ENCODE measurements at places on chromosomes 5 and 9.

- DNase-seq, result no peak
Observed at GRCh38 chr5:8288897-8289516, 420.1 kb downstream of the MTRR start.

DNA sequence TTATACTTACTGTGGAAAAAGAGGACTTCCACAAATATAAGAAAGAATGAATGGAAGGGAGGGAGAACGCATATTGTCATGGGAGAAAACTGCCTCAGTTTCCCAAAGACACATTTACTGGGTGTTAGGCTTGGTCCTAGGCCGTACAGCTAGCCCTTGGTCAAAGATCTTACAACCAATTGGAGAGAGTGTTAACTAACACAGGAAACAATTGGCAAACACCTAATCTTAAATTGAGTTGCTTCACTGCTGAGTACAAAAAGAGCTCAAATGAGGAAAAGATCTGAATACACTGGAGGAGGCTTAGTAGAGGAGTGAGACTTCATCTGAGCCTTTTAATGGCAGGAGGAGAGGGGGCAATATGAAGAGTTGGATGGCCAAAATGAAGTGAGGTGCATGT is 161.7 kb downstream of the GLIS3 start:
- DNase-seq, result no peak

- no peak for DNase-seq
Observed at GRCh38 chr9:124321935-124322334, 64.2 kb downstream of the NEK6 start.

DNA sequence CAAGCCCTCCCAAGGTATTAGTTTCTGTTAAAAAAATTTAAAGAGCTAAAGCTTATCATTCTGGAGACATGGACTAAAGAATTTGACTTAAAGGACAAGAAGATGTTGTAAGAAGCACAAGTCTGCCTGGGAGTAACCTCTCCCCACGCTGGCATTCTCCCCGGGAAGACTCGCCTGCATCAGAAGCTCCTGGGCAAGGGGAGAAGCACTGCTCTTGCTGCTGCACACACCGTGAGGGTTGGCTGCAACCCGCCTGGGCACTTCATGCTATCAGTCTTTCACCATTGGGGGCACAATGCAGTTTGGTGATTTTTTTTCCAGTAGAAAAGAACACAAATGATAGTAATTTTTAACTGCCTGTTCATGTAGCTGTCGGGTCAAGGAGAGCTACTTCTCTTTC is 192.5 kb upstream of the PANK3 start:
- no peak for DNase-seq

DNA sequence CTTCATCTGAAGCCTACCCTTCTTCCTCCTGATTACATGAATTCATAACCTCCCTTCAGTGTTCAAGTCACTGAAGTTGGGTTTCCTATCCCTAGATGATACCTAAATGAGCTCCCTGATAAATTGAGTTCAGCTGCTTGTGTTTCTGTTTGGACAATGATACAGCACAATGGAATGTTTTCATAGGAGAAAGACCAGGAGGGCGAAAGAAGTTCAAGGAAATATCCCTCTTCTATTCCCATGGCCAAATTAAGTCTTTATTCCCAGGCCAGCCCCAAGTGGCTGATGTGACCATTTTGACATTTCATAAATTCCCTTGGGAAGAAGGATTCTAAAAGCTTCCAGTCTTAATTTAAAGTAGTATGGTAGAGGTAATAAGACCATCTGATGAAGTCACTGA is 555.8 kb upstream of the CLINT1 start:
- no peak for DNase-seq

- peak; percentile 44 for DNase-seq
Observed at GRCh38 chr5:1666812-1667588, 132.6 kb downstream of the MRPL36 start.

Measured in activated CD4-positive, alpha-beta T cell treated with anti-CD3 and anti-CD28 coated beads for 4 hours (primary cell).